ENCODE measurements at places on chromosomes 11 and 22. TPM values are rescaled to one million over a fixed set of nuclear protein-coding genes. Genes with fewer than 3 reads are reported as not detected.

OR5P2 gene
- not detected for total RNA-seq

TCN2 gene
- total RNA-seq = 6.2 TPM

ELF5 gene
- total RNA-seq = not detected

DBX1 gene
- total RNA-seq = not detected

TMPRSS5 gene
- 0.08 TPM for total RNA-seq

TLCD5 gene
- 6.1 TPM for total RNA-seq

MEI1 gene
- not detected for total RNA-seq

KDM4E gene
- not detected for total RNA-seq

CCDC116 gene
- total RNA-seq = not detected

DGCR6 gene
- 2.0 TPM for total RNA-seq

ME3 gene
- total RNA-seq = 15.8 TPM

LMNTD2 gene
- total RNA-seq = 2.8 TPM

ZNF70 gene
- total RNA-seq = 0.75 TPM

PDGFD gene
- 8.6 TPM for total RNA-seq

SESN3 gene
- 0.07 TPM for total RNA-seq

NAALAD2 gene
- not detected for total RNA-seq

TRIM49 gene
- 0.05 TPM for total RNA-seq

OR2D2 gene
- not detected for total RNA-seq

OR56A1 gene
- total RNA-seq = not detected

RNF169 gene
- total RNA-seq = 6.7 TPM

CHST1 gene
- total RNA-seq = 1.3 TPM

PATE4 gene
- total RNA-seq = not detected

NLRP14 gene
- not detected for total RNA-seq

DERL3 gene
- total RNA-seq = 0.71 TPM

IL17REL gene
- 0.05 TPM for total RNA-seq

TRIM34 gene
- 2.6 TPM for total RNA-seq

C11orf97 gene
- not detected for total RNA-seq

PHF21B gene
- 1.0 TPM for total RNA-seq

MS4A5 gene
- total RNA-seq = not detected

BLID gene
- not detected for total RNA-seq

TEX12 gene
- not detected for total RNA-seq

TRIM29 gene
- 26.6 TPM for total RNA-seq

LGR4 gene
- 37.1 TPM for total RNA-seq

PNPLA5 gene
- not detected for total RNA-seq

MIOX gene
- not detected for total RNA-seq

BTBD10 gene
- 42.0 TPM for total RNA-seq

SCUBE1 gene
- total RNA-seq = 0.09 TPM

ALX4 gene
- total RNA-seq = 1.9 TPM

AGBL2 gene
- total RNA-seq = 0.64 TPM

SYT13 gene
- total RNA-seq = 6.5 TPM

MOGAT2 gene
- total RNA-seq = not detected

WNT11 gene
- 1.6 TPM for total RNA-seq
